Tracheal epithelial cell (primary cell): ENCODE measurements at places on chromosomes 12 and 14. TPM values are rescaled to one million over a fixed set of nuclear protein-coding genes. Genes with fewer than 3 reads are reported as not detected.

The EML1 gene
- 1.5 and 11.3 TPM in 2 replicates for total RNA-seq

The KRT3 gene
- not detected in 2 replicates for total RNA-seq

The SIX4 gene
- 6.3 and 7.0 TPM in 2 replicates for total RNA-seq

The FOXN3 gene
- total RNA-seq = 5.8 and 11.7 TPM in 2 replicates

The HVCN1 gene
- total RNA-seq = 0.48 and 0.85 TPM in 2 replicates

The RAD9B gene
- total RNA-seq = 0.21 and 0.24 TPM in 2 replicates

The TAS2R8 gene
- total RNA-seq = not detected in 2 replicates

The ART4 gene
- 0.24 TPM in 1 of 2 replicates, not detected in the other for total RNA-seq

The FLVCR2 gene
- 1.7 and 2.8 TPM in 2 replicates for total RNA-seq

The FGF23 gene
- total RNA-seq = not detected in 2 replicates

The PDZRN4 gene
- total RNA-seq = not detected in 2 replicates

The TAS2R30 gene
- total RNA-seq = 1.2 and 2.8 TPM in 2 replicates

The TAS2R14 gene
- total RNA-seq = 0.96 and 1.9 TPM in 2 replicates

The PHC1 gene
- total RNA-seq = 6.7 and 9.4 TPM in 2 replicates

The SMCO3 gene
- not detected in 2 replicates for total RNA-seq

The TMEM121 gene
- 2.4 and 3.4 TPM in 2 replicates for total RNA-seq

The ADAM21 gene
- 0.48 and 0.64 TPM in 2 replicates for total RNA-seq

The LHX5 gene
- total RNA-seq = 0.21 and 0.24 TPM in 2 replicates

The KRT5 gene
- total RNA-seq = 7,035 and 9,280 TPM in 2 replicates

The AMDHD1 gene
- not detected in 2 replicates for total RNA-seq

The BBS10 gene
- 7.5 TPM in 2 replicates for total RNA-seq

The DERA gene
- 73.1 and 77.6 TPM in 2 replicates for total RNA-seq

The KRT77 gene
- not detected in 2 replicates for total RNA-seq

The PDE3A gene
- not detected in 2 replicates for total RNA-seq

The OTX2 gene
- total RNA-seq = not detected in 2 replicates

The C12orf60 gene
- 2.6 and 2.7 TPM in 2 replicates for total RNA-seq

The TAS2R20 gene
- 0.64 and 0.96 TPM in 2 replicates for total RNA-seq

The E2F7 gene
- total RNA-seq = 2.6 and 7.0 TPM in 2 replicates

The AVPR1A gene
- total RNA-seq = 0.24 TPM in 1 of 2 replicates, not detected in the other

The OASL gene
- total RNA-seq = 1.1 and 1.7 TPM in 2 replicates

The IGFBP6 gene
- total RNA-seq = 37.1 and 76.5 TPM in 2 replicates

The B3GNT4 gene
- 5.3 and 9.4 TPM in 2 replicates for total RNA-seq

The ITGA5 gene
- 111 and 332 TPM in 2 replicates for total RNA-seq

The CREBL2 gene
- total RNA-seq = 17.6 and 22.2 TPM in 2 replicates

The TOMM20L gene
- not detected in 2 replicates for total RNA-seq

The CLMN gene
- 6.4 and 7.2 TPM in 2 replicates for total RNA-seq

The OAS2 gene
- 1.9 TPM in 2 replicates for total RNA-seq

The MSI1 gene
- total RNA-seq = not detected in 2 replicates

The DGLUCY gene
- total RNA-seq = 12.6 and 33.0 TPM in 2 replicates

The CNTN1 gene
- 7.2 and 9.8 TPM in 2 replicates for total RNA-seq

The ORMDL2 gene
- total RNA-seq = 26.9 and 38.6 TPM in 2 replicates

The SYNDIG1L gene
- total RNA-seq = under 0.01 TPM in 1 of 2 replicates, not detected in the other

The LTA4H gene
- total RNA-seq = 150 and 179 TPM in 2 replicates

The MTA1 gene
- total RNA-seq = 32.5 and 33.2 TPM in 2 replicates

The TAS2R42 gene
- total RNA-seq = not detected in 2 replicates

The SOX5 gene
- under 0.01 TPM in 1 of 2 replicates, not detected in the other for total RNA-seq

The TAS2R50 gene
- 0.85 and 0.96 TPM in 2 replicates for total RNA-seq
